ENCODE measurements at places on chromosomes 2 and 18.

DNA sequence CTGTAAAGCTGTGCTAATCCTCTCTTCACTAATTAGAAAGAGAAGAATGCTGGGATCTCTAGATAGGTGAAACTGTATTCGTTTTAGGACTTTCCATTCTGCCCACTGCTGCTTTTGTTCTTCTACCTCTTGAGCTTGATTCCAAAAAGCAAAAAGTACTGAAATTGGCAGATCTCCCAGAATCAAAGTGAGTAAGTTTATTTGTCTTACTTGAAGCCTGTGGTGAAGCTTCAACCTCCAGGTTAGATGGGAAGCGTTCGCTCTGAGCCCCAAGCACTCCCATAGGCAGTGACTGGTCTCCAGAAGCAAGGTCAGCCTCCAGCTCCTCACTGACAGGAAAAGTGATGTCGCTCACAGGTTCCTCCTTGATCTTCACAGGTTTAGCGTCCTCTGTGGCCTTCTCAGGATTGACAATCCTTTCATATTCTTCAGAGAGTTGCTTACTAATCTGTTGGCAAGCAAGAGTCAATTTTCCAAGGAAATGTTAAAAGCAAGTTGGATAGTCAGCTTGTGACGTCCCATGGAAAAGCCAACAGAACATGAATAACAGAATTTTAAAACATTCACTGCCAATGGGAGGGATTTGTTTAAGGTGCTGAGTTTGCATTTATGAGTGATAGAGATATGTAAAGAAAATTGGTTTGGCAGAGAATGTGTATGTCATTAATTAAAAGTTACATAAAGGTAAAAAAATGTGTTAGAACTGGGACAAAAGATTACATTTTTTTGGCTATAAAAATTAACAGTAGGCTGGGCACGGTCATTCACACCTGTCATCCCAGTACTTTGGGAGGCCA, 8.1 kb downstream of the SUPT7L start:
- DNase-seq: no peak

DNA sequence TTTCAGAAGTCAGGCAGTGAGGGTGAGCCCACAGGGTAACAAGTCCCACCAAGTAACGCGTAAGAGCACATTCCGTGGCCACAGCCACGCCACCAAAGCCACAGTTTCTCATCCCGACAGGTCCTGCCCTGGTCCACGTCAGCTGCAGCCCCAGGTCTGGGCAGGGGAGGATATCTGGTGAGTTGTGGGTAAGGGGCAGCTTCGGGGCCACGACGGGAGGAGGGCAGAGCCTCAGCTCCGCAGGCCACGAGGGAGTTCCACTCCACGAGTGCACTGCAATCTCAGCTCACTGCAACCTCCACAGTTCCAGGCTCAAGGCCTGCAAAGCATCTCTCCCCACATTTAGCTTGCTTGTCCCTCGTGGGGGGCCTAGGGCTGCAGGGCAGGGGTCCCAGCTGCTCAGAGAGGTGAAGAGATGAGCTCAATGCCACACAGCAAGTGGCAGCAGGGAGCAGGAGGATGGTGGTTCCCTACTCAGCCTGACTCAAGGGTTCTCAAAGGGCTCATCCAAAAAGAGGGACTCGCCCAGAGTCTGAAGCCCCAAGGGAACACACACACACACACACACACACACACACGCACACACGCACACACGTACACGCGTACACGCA, 12.5 kb downstream of the SNORC start:
- DNase-seq: no peak

DNA sequence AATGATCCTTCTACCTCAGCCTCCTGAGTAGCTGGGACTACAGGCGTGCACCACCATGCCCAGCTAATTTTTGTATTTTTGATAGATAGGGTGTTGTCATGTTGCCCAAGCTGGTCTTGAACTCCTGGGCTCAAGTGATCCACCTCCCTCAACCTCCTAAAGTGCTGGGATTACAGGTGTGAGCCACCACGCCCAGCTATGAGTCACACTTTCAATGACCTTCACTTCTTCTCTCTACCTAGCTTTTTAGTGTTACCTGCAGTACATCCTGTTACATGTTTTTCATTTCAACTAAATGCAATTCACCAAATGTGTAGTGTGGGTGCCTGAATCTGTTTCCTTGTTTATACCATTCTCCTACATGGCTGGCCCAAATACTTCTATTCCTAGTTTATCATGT, 64.0 kb downstream of the SLC39A10 start:
- DNase-seq: no peak

- DNase-seq: no peak
These were observed 243.1 kb downstream of the ADCYAP1 start for GRCh38 chr18:1147730-1148129.

- DNase-seq: no peak
These were observed 75.0 kb downstream of the CTIF start for GRCh38 chr18:48613589-48614404.

GRCh38 chr2:104420420-104420819, 433.5 kb upstream of the POU3F3 start:
- DNase-seq: no peak

DNA sequence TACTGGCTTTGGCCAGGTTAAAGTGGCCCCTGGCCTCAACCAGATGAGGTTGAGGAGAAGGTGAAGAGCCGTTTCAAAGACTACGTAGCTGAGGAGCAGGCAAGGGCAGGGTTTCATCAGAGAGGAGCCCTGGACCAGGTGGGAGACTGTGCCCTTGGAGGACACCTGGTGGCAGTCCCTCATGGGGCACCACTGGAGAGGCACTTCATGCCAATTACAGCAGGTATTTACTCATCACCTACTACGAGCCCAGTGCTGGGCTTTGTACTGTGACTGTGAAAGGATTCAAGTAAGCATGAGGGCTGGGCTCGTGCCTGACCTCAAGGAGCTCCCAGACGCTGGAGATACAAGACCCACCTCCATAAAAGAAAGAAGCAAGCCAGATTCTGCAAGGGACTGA, 37.6 kb downstream of the SMAD7 start:
- DNase-seq: no peak

- no peak for DNase-seq
These were observed 124.1 kb upstream of the CDH19 start for GRCh38 chr18:66727991-66728390.

GRCh38 chr2:160256507-160256906, 56.4 kb upstream of the ITGB6 start:
- DNase-seq: no peak

- no peak for DNase-seq
These were observed 199.1 kb upstream of the SLC14A2 start for GRCh38 chr18:45416168-45416567.

GRCh38 chr2:30481323-30481800, 34.3 kb downstream of the LCLAT1 start:
- DNase-seq: no peak

DNA sequence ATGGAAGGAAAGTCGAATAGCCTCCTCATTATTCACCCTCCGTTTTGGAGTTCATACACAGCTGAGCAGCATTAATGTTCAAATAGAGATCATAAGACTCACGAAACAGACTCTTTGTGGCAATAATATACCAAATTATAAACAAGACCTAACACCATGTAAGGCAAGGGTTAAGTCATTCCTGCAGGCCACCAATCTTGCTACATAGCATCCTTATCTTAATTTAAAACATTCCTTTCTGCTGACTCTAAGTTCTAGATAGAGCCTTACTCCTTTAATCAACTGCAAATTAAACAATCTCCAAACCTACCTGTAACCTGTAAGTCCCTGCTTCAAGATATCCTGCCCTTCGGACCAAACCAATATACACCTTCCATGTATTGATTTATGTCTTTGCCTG, 178.0 kb downstream of the PDE11A start:
- no peak for DNase-seq

DNA sequence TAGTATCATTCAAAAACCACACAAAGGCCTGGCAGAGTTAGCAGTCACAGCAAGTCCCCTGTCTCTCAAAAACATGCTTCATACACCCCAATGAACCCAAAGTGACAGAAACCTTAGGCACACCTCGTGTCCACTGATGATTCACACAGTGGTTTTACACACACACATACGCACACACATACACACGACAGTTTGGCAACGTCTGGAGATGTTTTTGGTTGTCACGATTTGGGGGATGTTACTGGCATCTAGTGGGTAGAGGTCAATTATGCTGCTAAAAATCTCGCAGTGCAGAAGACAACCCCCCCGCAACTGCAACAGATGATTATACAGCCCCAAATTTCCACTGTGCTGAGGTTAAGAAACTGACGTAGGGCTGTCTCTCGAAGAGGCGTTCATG, 72.9 kb upstream of the PARD3B start:
- no peak for DNase-seq

DNA sequence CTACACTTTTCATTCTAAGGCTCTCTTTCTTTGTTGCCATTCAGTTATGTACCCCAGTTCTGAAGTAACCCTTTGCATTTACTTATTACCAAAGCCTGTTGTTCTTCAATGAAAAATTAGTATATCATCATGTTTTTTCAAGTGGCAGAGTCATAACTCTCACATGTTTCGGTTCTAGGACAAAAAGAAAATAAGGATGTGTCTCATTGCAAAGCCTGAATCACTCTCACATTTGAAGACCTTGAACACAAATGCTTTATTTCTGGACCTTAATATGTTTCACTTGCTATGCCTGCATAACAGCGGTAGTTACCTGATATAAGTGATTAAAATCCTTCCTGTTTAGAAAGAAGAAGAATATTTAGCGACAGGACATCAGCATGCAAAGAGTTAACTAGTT, 49.1 kb downstream of the ZEB2 start:
- no peak for DNase-seq

DNA sequence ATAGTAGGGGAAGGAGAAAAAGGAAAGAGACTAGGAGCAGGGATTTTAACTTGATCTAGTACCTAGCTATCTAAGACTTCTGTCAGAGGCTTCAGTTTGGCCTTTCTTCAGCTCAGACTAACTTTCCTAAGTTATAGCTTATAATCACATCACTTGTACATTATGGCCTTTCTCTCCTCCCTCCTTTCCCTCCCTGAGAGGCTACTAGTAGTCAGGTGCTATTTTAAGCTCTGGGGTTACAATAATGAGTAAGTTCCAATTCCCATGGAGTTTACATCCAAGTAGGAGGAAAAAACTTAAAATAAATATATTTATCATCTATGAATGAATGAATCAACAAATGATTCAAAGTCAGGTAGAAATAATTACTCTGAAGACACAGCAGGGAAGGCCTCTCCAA, 90.8 kb upstream of the CDKL4 start:
- no peak for DNase-seq

GRCh38 chr2:86592547-86593230, 29.4 kb upstream of the CHMP3 start:
- no peak for DNase-seq

- no peak for DNase-seq
These were observed 64.1 kb upstream of the NFU1 start for GRCh38 chr2:69501301-69501700.

- no peak for DNase-seq
These were observed 733.6 kb upstream of the SALL3 start for GRCh38 chr18:78246050-78246449.

DNA sequence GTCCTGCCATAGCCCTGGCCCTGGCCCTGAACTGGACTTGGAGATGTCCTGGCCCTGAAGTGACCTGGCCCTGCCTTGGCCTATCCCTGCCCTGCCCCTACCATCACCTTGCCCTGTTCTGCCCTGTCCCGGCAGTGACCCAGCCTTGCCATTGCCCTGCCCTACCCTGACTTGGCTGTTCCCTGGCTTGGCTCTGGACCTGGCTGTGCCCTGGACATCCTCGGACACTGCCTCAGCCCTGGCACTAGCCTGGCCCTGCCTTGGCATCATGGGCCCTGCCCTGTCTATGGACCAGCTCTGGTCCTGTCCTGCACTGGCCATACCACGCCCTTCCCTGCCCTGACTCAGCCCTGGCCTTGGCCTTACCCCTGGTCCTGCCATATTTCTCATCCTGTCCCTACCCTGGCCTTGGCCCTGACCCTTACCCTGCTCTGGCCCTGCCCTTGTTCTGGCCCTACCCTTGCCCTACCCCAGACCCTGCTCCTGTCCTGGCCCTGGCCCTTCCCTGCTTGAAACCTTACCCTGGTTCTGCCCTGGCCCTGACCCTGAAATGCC, 6.1 kb upstream of the ANKRD62 start:
- DNase-seq: no peak

DNA sequence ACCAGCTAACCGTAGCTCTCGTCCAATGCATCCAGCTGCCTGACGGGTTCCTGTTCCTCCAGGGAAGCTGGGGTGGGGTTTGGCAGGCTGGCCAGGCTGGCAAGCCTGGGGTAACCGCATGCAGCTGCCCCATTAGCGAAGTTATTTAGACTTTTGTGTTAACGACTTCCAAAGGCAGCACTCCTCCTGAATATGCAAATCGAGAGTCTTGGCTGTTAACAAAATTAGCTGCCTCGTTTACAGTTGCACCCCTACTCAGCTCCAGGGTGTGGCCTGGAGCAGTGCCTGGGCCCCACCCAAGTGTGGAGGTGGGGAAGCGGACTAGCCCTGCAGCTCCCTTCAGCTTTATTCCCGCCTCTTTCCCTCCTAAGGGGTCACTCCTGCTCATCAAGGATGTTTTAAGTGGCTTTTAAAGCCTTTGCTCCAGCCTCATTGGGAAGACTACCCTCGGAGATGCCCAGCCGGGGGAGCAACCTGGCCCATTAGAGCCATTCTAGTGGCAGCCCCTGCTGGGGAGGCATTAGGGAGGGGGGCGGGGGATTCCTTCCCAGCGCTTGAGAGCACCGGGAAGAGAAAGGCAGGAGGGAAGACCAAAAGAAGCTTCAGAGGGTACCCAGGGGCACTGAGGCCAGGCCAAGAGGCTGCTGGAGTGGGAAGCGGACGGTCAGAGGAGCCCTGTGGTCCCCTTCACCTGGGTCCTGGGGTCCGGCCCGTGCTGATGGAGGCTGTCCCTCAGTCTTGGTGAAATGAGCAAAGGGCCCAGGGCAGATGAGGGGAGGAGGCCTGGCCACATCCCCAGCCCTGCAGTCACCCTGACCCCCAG, 204.1 kb downstream of the CELF4 start:
- no peak for DNase-seq

DNA sequence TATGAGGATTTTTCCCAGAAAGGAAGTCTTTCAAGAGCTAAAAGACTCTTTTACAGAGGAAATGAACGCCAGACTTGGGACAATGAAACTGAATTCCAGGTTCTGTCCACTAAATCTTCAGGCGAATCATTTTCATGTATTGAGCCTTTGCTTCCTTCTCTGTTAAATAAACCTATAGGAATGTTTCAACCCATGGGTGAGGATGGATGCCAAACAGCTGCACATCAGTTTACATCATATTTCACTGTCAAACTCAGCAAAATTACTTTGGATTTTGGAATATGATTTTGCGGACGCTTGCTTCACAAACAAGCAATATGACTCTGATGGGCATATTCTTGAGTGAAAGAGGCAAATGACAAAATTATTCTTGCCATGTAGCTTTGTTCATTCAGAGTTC, 256.1 kb upstream of the ZNF521 start:
- DNase-seq: no peak

DNA sequence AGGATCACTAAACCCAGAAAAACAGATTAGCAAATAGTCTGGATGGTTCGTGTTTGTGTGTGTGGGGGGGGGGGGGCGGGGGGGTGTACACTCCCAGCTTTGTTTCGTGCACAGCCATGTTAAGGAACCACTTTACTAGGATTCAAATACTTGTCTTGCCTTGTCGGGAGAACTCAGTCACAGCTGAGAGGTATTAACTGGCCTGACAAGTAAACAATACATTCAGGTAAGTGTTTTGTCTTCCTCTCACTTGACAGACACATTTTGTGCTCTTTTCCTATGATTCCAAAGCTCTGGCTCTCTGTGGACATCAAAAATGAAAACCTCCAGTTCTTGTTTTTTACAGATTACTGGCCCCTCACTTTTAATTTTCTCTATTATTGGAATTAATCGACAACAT, 173.5 kb downstream of the LRP1B start:
- DNase-seq: no peak

GRCh38 chr2:169081551-169081950, 12.2 kb downstream of the DHRS9 start:
- no peak for DNase-seq
